ENCODE measurements at places on chromosomes 3 and 15.

DNA sequence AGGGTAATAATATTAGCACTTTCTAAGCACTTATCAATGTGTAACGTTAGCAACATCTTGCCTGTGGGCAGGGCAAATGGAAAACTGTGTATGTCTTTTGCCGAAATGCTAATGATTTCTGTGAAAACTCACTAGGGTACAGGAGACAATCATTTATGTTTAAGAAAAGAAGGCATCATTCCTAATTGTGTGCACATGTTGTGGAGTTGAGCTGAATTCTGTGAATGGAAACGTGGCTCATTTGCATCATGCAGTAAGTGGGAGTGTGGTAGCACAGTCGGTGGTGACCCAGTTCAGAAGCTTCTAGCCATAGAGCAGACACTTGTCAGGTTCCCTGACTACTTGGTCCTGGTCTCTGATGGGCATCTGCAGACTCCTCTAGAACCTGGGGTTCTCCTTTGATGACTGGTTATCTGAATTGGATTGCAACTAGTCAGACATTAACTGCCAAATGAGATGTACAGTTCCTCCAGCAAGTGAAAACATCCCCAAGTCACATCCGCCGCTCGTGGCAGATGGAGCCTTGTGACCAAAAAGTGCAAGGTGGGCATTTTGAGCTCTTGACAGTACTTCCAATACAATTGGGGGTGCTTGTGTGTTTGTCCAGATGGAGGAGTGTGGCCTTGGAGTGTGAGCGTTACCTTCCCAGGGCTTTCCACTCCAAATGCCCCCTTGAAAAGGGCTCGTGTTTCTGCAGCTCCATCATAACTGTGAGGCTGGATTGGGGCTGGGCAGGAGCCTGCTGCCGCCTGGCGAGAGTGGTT lies 21.5 kb downstream of the MRPS25 start:
- no peak for DNase-seq

GRCh38 chr3:173702561-173702960 lies 305.0 kb downstream of the NLGN1 start:
- DNase-seq = no peak

- DNase-seq = no peak
Measured at GRCh38 chr3:140204271-140204984, 269.4 kb downstream of the CLSTN2 start.

- no peak for DNase-seq
Measured at GRCh38 chr3:23575697-23576096, 230.1 kb upstream of the UBE2E1 start.

DNA sequence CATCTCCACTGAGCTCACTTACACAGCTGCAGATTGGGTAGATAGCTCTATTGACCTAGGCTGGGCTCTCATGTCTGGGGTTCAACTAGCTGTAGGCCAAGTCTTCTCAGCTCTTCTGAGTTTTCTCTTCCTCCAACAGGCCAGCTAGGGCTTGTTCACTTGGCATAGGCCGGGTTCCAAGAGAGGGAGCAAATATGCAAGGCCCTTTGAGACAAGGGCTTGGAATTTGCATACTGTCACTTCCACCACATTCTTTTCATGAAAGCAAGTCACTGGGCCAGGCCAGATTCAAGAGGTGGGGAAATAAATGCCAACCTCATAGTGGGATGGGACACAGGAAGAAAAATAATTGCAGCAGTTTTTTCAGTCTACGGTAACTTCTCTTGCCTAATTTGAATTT lies 25.2 kb downstream of the PIGB start:
- DNase-seq = no peak

- DNase-seq = no peak
Measured at GRCh38 chr15:69398491-69398891, 15.7 kb upstream of the KIF23 start.

DNA sequence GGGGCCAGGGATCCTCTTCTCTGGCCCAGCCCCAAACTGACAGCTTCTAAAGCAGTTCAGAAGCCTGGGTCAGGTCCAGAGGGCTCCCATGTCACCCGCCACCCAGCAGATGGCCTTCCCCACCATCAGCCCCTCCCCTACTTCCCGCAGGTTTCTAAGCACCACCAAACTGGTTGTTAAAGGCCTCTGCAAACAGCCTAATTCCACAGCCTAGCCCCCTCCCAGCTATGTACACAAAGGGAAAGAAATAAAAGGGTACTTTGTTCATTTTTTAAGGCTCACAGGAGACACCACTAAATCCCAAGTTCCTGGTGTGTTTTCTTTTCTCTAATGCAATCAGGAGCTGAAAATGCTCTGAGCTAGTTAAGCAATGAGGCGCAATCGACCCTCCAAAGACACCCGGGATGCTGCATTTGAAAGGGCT lies 30.6 kb downstream of the PLCH1 start:
- no peak for DNase-seq

DNA sequence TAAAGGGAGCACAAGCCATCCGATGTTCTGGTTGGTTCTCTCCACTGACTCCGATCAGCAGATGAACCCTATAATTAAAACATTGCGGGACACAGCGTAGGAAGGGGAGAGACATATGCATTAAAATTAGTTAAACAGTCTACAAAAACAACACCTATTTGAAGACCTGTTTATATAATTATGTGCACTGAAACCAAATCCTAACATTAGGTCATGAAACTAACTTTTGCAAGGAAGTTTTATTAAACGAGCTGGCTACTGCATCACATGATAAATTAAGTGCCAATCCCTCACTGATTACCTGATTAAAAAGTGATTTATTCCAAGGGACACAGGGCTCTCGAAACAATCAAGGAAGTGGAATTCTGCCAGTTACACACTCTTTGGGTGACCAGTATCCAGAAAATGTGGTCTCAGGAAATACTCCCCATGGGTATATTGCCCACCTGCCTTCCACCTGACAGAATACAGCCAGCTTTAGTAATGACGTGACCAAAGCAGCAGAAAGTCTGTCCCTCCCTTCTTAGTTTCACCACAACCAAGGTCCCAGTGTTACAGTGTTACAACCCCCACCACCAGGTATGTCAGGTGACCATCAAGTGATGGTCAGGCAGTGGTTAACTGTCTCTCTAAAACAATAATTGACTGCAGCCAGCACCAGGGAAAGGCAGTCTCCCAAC lies 69.5 kb downstream of the HERC1 start:
- no peak for DNase-seq

DNA sequence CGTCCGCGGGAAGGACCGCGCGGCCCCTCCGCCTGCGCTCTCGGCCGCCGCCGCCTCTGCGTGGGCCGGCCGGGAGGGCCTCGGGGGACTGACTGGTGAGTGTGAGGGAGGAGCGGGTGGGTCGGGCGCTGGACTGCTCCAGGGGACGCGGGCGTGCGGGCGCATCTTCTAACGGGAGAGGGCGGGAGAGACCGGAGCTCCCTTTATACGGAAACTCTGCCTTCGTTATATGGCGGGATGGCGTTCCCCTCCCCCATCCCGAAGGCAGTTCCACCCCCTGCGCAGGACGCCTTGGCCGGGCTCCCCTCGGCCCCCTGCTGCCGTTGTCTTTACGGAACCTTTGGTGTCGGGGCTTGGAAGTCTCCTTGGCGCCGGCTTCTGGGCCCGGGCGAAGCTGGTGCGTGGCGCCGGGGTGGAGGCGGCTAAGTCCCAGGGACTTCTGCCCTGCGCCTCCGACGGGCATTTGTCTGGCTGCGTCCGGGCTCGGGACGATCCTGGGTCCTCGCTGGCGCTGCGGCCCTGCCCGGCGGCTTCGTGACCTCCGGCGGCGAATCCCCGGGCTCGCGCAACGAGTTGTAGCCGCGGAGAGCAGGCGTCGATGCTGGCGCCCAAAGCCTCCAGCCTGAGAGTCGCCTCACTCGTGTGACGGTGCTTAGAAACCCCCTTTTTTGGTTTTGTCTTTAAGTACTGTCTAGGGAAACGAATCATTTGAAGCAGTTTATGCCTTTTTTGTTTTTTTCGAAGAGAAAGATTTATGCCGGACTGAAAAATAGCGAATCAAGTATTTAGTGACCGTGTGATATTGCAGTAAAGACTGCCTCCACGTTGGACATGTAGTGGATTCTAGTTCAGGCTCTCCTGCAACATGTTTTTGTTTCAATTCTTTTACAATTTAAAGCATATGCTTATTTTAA lies 623 bp downstream of the ZNF639 start:
- peak; percentile 41 for DNase-seq

DNA sequence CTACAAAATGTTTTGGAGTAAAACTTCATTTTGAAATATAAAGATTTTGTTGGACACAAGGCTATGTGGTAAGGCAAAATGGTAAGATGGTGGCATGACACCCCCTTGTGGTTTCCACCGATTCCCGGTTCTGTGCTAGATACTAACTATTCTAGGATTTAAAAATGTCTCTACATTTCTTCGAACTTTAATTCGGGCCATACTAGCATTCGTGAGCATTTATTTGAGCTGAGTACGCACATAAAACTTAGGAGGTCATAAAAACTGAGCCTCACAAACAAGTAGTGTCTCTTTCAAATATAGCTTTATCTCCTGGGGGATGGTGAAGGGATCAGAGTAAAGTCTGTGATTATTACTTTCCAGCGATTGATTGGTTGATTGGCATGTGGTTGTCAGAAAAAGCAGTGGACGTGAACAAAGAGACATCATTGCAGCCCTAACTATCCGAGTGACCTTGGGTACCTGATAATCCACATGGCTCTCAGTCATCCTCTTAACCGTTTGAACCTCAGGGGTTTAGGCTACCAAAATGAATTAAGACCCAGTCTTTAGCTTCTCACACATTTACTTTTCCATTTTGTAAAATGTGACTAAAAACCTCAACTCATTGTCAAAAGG lies 1.1 kb upstream of the ZNF639 start:
- no peak for DNase-seq

GRCh38 chr3:10706740-10707399 lies 109.2 kb upstream of the SLC6A11 start:
- no peak for DNase-seq

GRCh38 chr3:58638591-58638990 lies 28.0 kb downstream of the FAM3D start:
- DNase-seq = no peak

DNA sequence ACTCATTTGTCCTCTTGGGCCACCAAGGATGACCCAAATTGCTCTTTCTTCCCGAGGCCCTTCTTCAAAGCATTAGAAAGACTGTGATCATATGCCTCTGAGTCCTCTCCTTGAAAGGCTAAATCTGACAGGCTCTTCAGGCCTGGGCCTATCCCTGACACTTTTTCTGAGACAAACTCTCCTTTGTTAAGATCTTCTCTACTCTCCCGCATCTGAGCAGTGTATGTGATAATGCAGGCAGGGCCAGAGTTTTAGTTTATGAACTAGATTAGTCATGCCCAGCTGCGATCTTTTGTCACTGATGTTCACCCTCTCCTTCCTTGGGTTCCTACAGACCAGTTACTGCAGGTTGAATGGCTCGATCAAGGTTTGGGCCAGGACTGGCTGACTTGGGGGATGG lies 39.2 kb downstream of the MASP1 start:
- no peak for DNase-seq

DNA sequence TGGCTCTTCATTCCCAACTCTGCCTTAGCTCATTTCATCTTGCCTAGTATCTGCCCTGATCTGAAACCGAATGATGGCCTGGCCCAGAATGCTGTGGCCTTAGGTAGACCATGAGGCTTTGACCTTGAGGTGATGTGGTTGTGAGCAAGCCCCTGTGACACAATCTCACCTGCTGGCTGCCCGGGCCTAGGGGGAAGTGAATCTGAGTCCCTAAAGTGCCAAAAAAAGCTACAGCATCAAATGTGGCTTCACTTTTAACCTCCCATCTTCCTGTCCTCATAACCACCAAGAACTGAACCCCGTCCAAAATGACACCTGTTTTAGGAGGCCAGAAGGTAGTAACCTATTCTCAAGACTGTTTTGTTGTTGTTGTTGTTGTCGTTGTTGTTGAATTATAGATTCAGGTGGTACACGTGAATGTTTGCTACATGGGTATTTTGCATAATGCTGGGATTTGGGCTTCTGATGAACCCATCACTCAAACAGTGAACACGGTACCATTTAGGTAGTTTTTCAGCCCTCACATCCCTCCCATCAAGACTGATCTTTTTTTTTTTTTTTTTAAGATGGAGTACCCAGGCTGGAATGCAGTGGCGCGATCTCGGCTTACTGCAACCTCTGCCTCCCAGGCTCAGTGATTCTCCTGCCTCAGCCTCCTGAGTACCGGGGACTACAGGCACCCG lies 54.6 kb downstream of the MCCC1 start:
- no peak for DNase-seq

- DNase-seq = no peak
Measured at GRCh38 chr3:36166477-36166876, 213.8 kb upstream of the STAC start.

DNA sequence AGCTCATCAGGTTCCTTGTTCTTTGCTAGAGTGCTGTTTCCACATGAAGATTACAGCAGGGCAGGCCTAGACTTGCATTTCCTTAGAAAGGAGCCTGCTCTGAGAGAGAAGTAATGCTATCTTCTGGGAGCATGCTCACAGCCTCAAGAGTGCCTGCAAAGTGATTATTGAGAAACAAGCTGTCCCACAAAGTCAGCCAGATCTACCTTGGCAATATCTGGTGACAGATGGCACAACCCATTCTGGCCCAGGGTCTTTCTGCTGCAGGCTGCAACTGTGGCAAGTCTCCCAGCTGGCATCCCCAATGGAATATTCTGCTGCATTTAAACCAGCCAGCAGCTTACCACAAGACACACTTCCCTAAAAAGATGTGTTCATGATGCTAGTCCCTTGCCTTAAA lies 29.3 kb downstream of the MTMR10 start:
- no peak for DNase-seq

- DNase-seq = no peak
Measured at GRCh38 chr3:121491683-121492320, 54.0 kb downstream of the POLQ start.

- DNase-seq = no peak
Measured at GRCh38 chr3:47310391-47310790, 27.6 kb downstream of the KLHL18 start.

DNA sequence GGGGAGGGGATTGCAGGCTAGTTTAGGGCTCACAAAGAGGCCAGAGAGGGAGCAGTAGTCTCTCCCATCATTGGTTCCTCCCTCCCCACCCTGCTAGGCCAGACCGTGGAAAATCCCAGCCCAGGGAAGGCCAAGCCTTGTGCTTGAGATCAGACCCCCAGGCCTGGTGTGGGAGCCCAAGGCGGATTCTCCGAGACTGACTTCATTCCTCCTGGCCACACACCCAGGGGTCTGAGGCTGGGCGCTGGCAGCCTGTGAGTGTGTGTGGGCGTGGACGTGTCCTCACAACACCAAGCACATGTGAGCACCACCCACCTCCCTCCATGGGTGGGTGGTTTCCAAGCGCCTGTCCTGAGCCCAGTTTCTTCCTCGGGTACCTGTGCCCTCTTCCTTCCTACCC lies 4.1 kb downstream of the LOXL1 start:
- DNase-seq = no peak

DNA sequence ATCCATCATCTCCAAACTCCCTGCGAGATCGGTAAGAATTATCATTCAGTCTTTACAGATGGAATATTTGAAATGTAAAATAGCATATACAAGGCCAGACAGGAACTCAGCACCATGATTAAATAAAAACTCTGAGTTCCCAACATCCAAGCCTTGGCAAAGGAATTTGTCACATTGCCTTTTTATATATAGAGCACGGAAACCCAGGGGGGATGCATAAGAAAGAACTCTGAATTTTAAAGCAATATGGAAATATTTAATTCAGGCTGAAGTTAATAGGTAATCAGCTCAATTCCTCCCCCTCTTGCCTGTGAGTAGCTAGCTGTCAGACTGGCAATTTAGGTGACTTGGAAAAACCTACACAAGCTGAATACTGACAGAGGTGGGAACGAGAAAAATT lies 217.9 kb upstream of the KCNMB2 start:
- no peak for DNase-seq

GRCh38 chr3:185332026-185332735 lies 30.8 kb upstream of the MAP3K13 start:
- DNase-seq = no peak

- no peak for DNase-seq
Measured at GRCh38 chr3:97895216-97895615, 73.4 kb downstream of the CRYBG3 start.

- DNase-seq = no peak
Measured at GRCh38 chr3:1699361-1699920, 399.2 kb upstream of the CNTN4 start.
